ENCODE measurements at places on chromosomes 3 and 15. TPM values are rescaled to one million over a fixed set of nuclear protein-coding genes. Genes with fewer than 3 reads are reported as not detected.

The TYRO3 gene
- 10.6 TPM for total RNA-seq

The SUMF1 gene
- 25.0 TPM for total RNA-seq

The PYGO1 gene
- 10.0 TPM for total RNA-seq

The GALNT15 gene
- 14.7 TPM for total RNA-seq

The SLC22A13 gene
- total RNA-seq, result under 0.01 TPM

The PP2D1 gene
- total RNA-seq, result not detected

The COPB2 gene
- total RNA-seq, result 549 TPM

The VEPH1 gene
- 130 TPM for total RNA-seq

The CCDC13 gene
- 0.28 TPM for total RNA-seq

The GP9 gene
- not detected for total RNA-seq

Data from IMR-90 (cell line).